ENCODE measurements at places on chromosomes 3 and 15. TPM values are rescaled to one million over a fixed set of nuclear protein-coding genes. Genes with fewer than 3 reads are reported as not detected.

Gene FOXB1
- not detected for total RNA-seq

Gene GRIP2
- total RNA-seq = not detected

Gene C3orf80
- total RNA-seq = not detected

Gene STRC
- 1.0 TPM for total RNA-seq

DNA sequence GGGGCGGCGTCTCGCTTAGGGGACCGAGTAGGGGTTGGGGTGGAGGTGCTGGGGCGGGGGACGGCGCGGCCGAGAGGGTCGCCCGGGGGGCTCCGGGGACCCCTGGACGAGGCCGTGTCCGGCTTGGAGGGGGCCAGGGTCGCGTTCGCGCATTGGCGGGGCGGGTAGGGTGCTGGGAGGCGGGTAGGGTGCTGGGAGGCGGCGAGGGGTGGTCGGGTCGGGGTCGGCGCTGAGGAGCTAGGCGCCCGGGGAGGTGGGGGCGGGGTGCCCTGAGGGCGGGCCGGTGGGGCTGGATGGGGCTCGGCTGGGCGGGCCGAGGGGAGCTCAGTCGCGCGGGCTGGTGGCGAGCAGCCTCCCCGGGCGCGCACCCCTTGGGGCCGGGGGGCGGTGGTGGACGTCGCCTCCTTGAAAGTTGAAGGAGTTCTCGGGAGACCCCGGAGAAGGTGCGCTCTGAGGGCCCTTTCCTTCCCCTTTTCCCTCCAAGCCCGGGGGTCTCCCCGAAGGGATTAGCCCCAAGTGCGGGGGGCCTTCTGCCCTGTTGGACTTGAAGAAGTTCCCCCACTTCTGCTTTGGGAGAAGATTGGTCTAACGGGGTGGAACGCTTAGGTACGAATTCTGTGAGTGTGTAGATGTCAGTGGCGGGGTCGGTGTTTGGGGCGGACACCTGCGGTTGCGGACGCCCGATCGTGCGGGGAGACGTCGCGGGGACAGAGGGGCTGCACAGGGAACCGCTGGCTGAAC, 543 bp downstream of the MEF2A start:
- peak; percentile 72 for DNase-seq

- DNase-seq = peak; percentile 60
Measured at GRCh38 chr15:90871139-90871715, 2.8 kb downstream of the FURIN start.

DNA sequence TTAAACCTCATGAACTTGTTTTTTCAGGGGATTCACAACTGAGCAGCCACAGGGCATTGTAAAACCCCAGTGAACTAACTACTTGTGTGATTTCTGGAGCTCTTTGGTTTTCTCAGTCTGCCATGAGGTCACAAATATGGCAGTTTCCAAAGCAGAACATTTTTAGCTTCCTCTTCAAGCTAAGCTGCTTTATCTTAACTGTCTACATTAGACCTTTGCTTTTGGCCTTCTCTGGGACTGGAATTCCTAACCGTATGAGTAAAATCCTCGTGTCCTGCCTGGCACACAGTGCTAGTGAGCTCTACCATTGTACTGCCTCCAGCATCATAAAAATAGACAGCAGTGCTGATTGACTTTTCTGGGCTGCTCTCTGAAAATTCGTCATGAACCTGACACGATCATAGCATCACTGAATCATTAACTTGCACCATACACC, 22.1 kb downstream of the CDIN1 start:
- DNase-seq = no peak

DNA sequence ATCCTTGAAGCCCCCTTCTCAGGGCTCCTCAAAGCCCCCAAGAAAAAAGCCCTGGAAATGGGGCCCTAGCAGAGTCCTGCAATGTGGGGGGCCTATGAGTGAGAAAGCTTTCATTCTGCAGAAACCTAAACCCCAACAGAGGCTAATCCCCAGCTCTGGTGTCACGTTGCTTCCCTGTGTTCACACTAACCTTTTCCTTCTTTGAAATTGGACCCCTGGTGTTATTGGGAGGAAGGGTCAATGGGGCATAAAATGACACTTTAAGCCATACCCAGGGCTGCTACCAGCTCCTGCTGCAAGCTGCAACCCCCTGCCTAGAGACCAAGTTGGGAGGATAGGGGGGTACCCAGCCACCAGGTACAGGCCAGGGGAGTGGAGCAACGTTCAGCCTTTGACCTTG, 2.1 kb downstream of the CYP1A2 start:
- no peak for DNase-seq

DNA sequence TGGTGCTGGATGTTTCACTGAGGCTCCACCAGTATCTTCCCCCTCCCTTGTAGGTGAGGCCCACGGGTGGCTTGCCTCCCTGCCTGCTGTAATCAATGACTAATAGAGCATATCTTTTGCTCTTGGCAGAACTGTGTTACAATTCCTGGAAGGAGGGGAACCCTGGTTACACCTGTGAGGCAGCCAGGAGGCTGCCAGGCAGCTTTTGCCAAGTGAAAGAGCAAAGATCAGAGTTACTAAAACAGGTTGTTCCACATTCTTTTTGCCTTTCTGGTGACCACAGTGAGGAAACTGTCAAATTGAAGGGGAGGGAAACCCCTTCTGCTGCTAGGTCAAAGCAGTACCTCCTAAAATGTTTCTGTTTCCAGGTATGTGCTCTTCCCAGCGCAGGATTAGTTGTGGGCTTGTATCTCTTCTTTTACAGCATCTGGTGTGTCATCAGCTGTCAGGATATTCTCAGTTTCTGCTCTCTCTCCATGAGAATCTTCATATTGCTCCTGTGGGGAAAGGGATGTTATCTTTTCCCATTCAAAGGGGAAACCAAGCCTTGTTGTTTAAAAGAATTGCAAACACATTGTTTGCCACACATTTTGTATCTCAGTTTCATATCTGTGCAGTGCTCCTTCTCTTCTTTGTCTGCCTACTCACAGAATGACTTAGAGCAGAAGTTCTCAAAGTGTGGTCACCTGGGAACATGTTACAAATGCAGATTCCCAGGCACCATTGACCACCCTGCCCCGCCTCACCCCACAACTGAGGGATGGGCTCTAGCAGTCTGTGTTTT, 137.4 kb upstream of the UMPS start:
- no peak for DNase-seq

DNA sequence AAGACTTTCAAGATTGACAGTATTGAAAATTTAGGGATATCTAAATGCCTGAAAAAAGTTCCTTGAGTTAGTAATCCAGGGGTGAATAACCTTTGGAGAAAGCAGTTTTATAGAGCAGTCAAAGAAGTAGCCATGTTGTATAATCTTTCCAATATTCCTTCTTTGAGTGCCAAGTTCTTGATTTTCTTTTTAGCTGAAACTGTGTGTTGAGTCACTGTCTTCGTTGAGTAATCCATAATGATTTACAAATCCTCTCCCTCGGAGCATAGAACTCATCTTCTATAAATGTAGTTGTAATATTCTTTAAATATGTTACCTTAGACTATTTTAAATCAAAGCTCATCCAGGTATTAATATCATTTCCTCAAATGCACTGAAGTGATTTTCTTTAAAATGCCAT, 135.2 kb downstream of the BBX start:
- DNase-seq = no peak

- no peak for DNase-seq
Measured at GRCh38 chr3:170772175-170772574, 97.8 kb downstream of the RPL22L1 start.

GRCh38 chr15:81061490-81062253, 60.9 kb downstream of the TLNRD1 start:
- DNase-seq = no peak

All from B cell (primary cell).